ENCODE measurements at places on chromosomes 4 and X. TPM values are rescaled to one million over a fixed set of nuclear protein-coding genes. Genes with fewer than 3 reads are reported as not detected.

TRIM60 gene
- total RNA-seq: not detected

SMIM31 gene
- not detected for total RNA-seq

PABPC1L2B gene
- total RNA-seq: not detected

TREX2 gene
- total RNA-seq: 0.64 TPM

SLC10A6 gene
- 41.0 TPM for total RNA-seq

Measured in nasal cavity respiratory epithelium epithelial cell of viscerocranial mucosa (primary cell).